ENCODE measurements at places on chromosomes 7 and 10.

- no peak for DNase-seq
Measured at GRCh38 chr7:2355705-2356008, 1.0 kb downstream of the EIF3B start.

GRCh38 chr7:24441314-24442027, 131.8 kb upstream of the PALS2 start:
- DNase-seq, result no peak

DNA sequence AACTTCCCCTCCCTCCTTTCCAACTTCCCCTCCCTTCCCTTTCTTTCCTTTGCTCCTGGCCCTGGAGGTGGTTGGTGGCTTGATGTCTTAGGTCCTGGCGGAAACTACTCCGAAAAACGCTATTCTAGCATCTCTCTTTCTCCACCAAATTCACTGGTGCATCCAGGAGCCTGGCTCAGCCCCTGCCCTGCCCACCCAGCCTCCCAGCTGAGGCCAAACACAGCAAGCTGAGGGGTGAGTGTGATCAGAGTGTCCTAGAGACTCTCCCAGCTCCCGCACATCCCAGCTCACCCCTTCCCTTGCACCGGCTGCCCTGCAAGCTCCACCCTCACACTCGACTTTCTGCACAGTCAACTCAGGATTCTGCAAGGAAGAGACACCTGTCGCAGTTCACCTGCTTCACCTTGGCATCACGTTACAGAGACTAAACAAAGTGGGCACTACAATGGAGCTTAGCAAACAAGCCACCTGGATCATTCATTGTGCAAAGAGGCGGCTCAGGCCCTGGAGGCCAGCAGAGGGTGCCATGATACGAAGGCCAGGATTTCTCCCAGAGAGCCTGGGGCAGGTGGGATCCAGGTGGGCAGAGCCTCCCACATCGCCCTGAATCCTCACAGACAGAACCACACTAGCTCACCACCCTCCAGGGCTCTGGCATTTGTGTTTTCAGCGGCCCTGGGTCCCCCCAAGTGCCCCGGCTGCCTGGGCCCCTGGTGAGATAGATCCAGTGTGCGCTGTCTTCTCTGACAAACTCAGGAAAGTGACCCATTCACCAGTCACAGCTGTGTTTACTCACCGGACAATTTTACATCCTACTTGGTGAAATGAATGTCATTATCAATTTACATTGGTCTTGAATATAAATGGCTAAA, 169.6 kb downstream of the TCERG1L start:
- DNase-seq, result no peak

DNA sequence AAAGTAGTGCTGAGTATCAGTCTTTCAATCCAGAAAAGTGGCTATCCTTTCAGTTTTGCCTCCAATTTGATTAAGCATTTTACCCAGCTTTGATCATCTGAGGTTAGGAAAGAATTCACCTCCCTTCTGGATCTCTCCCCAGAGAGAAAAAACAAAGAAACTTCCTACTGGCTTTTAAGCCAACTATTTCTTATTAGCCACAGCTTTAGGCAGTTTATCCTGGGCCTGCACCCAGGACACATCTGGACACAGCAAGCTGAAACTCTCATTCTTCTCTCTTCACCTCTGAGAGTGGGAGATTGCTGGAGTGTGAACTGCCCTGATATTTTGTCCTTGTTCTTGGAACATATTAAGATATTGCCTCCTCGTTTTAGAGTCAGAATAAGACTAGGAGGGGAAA, 43.5 kb upstream of the LSM8 start:
- DNase-seq, result no peak

GRCh38 chr7:136405931-136406777, 429.0 kb upstream of the MTPN start:
- DNase-seq, result no peak

- no peak for DNase-seq
Measured at GRCh38 chr7:12637819-12638592, 49.4 kb upstream of the ARL4A start.

GRCh38 chr7:77351539-77352004, 64.6 kb downstream of the GSAP start:
- DNase-seq, result peak; percentile 84

GRCh38 chr7:133563251-133563650, 310.4 kb downstream of the EXOC4 start:
- DNase-seq, result no peak

DNA sequence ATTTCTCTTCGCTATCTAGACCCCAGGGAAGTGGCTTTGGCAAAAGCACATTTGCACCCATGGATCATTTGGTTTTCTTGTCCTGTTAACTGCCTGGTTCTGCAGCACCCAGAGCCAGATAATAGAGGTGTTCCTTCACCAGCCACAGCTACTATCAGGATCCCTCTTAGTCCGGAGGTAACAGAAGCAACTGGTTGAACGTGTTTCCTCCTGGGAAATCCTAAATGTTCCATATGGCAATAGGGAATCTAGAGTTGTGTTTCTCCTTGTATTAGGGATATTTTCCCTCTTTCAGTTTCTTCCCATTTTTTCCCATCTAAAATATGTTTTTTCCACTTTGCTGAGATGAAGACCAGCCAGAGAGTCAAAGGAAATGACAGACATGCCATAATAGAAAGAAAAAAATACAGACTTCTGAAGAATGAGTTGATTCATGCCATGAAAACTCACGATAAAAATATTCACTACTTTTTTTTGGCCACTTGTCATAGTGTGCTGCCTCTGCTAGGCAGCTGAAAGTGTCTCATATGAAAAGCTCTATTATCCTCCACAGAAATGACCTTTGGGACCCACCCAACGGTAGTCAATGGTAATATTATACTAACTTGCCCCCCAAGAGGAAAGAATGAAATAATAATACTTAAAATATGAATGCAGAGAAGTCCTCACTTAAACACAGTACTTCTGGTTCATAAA, 472.8 kb downstream of the KCNMA1 start:
- no peak for DNase-seq

GRCh38 chr10:131000743-131001142, 310.8 kb downstream of the TCERG1L start:
- DNase-seq, result no peak

- no peak for DNase-seq
Measured at GRCh38 chr7:66281678-66282590, 76.8 kb downstream of the TPST1 start.

DNA sequence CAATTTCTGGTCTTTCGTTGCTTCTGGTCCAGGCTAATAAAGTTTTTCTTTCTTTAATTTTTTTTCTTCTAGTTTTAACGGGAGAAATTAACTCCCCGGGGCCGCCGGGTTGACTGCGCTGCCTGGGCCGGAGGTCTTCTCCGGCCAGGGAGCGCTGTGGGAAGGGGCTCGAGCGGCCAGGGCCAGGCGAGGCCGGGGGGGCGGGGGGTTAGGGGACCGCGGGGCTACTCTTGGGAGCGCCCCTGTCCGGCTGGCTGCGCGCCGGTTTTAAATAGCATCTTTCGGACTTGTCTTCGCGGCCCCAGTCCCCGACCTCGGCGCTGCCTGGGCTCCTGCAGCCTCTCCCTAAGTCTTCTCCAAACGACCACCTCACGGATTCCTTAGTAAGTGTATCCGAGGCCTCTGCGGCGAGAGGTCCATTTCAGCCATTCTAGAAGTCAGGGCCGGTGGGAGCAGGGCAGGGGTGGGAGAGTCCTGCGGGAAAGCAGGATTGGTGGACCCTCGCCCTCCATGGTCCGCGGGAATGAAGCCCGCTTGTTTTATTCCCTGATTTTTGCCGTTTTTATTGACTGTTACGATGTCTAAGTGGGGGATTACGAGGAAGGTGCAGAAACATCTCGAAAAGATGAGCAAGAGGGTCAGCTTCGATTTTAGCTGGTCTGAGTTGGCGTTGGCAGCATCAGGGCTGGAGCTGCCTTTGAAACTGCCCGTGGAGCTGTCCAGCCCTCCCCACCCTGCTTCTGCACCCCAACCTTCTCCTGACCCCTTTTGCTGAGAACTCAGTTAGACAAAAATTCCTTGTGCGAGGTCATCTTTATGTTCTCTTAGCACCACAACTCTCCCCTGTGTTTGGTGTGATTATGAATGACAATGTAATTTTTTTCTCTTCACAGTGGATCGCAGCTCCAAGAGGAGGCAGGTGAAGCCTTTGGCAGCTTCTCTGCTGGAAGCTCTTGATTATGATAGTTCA, 555 bp downstream of the PHF14 start:
- DNase-seq, result no peak

DNA sequence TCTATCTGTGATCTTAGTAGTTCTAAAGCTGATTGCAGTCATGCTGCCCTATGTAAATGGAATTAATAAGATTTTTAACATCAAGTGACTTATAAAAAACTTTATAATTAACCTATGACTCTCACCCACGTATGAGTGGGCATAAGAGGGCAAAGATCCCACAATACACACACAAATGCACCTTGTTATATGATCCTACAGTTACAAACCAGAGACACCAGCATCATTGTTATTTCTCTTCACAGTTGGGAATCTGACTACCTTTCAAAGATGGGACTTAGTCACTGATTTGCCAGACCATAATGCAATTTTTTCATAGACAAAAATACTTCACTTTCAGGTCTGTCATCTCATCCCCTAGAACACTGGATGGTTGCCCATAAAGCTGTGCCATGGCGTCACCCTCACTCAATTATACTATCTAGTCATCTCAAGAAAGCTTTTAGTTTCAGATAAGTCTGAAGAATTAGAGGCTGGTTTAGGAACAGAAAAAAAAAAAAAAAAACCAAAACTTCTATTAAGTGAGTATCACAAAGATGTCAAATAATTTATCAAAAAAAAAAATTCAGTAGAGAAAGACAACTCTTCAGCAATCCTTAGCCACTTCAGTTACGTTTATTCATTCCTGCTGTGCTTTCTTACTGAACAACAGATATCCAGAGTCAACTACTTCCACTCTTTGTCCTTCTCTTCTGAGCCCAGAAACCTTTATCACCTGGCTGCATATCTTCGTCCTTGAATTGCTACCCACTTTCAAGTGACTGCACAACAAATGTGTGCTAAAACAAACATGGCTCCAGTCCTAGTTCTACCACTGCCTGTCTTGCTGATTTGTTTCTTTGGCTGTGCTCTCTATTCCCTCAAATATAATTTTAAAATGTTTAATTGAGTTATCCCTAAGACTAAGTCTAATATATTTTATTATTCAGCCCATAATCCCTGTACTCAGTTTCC, 175.0 kb upstream of the CHRM2 start:
- no peak for DNase-seq

DNA sequence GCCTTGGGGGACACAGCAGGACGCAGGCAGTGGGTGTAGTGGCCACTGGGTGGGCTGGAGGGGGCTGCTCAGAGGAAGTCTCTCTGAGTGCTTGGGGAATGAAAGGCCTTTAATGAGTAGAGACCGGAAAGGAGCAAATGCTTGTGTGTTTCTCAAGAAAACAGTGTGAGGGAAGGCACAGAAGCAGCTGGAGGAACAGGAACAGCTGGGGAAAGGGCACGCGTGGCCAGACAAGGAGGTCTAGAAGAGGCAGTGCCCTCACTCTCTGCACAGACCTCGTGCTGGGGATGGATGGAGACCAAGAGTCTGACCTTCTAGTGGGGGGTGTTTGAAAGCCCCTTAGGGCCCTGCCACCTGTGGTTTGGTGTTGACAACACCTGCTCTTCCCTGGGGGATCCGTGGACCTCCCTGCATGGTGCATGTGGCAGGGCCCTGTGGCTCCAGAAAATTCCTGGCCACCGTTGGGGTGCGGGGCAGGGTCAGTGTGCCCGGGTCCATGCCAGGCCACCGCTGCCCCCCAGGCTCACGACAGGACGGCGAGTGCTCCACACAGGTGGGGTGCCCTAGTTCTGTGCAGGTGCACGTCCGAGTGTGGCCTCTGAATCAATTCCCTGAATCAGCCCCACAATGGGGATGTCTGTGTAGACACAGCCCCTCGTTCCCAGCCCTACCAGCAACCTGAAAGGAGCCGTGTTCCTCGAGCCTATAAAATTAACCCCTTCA, 25.9 kb upstream of the FAM20C start:
- DNase-seq, result no peak

- DNase-seq, result no peak
Measured at GRCh38 chr7:123863461-123863860, 18.5 kb downstream of the HYAL4 start.

DNA sequence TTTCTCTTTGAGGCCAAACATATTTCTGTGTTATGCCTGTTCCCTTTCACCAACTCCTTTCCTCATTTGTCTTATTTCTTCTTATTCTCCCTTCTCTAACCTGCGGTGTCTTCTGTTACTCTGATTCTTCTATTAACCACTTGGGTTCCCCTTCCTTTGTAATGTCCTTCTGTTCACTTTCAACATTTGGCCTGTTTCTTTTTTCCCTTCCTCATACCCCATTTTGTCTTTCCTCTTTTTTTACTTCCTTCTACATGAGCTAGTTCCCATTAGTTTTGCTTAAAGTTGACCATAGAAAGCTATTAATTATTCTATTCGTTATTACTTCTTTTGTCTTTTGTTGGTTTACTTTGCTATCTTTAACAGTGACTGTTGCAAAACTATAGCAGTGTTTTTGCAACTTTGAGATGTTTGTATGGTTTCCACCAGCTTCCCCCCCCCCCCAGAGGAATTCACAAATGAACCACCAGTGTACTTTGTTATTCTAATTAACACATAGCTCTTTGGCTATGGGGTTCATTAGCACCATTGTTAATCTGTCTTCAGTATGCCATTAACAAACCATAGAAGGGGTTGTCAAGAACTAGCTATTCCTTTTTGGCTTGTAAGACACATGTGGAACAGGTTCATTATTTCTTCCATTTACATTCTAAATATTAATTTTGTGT, 2.9 kb downstream of the LRGUK start:
- DNase-seq, result no peak

DNA sequence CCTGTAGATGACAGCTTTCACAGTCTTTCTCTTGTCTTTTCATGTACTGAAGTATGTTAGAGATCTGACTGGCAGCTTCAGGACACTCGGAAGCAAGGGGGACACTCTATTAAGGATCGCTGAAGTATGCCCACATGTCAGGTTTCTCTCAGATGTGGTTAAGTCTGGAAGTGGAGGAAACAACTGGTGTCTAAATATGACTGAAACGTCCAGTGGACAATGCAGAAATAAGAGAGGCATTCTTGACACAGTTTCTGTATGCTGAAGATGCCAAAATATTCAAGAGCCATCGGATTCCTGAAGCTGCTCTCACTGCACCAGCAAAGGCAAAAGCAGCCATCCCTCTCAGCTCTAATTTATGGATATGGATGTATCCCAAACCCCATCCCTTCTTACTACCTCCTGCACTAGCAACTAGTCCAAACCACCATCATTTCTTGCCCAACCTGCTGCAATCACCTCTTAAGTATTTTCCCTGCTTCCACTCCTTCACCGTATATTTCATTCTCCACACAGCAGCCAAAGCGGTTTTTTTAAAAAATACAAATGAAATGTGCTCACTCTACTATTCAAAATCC, 113.4 kb downstream of the REEP3 start:
- no peak for DNase-seq

DNA sequence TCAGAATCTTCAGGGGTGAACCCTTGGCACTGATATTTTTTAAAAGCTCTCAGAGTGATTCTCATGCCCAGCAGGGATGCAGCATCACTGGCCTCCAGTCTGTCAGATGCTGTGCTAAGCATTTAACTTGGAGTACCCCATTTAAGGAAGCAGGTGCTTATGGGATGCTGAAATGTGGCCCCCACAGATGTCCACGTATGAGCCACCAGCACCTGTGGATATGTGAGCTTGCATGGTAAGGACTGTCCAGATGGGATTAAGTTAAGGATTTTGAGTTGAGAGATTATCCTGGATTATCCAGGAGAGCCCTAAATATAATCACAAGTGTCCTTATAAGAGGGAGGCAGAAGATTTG, 17.7 kb downstream of the CHST3 start:
- DNase-seq, result no peak

Data from T-helper 2 cell (primary cell).